Mammary epithelial cell (primary cell): ENCODE measurements at places on chromosomes 5 and 9. TPM values are rescaled to one million over a fixed set of nuclear protein-coding genes. Genes with fewer than 3 reads are reported as not detected.
A peak's percentile ranks its signal among the peaks of the same experiment; 100 is the strongest.

SOX30 gene
- polyA plus RNA-seq, result 0.02 TPM

TLX3 gene
- polyA plus RNA-seq, result not detected

DNA sequence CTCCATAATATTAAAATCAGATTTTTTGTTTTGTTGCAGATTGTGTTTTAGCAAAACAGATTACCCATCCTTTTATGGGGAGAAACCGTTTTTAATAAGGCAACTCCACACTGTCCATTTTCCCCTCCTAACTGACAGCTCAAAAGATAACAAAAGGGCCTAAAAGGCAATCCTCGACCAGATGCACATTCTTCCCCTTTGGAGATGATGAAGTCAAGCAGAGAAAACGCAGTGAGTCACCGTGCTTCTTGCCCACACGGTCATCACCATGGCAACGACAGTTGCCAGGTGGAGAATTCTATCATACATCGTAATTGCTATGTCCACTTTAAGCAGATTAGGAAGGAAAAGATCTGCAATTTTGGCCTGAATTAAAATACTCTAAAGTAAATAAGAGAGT is 96.4 kb downstream of the DIRAS2 start:
- peak; percentile 78 for DNase-seq

COL15A1 gene
- polyA plus RNA-seq, result not detected

DNA sequence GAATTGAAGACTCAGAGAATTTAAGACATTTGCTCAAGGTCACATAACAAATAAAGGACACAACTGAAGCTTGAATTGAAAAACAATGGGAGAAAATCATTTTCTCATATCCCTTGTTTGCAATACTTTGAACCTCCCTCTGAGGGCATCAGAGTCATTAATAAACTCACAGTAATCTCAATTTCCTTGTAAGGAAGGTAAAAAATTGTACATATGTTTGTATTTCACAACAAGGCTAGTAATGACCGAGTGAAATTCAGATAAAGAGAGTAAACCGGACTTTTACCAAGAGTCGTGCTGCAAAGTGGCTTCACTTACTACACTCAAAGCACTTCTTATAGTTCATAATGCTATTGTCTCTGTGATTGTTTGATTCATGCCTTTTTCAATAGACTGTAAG is 665.0 kb downstream of the NR2F1-AS1 start:
- DNase-seq, result peak; percentile 6

PCDHB4 gene
- polyA plus RNA-seq, result 0.05 TPM

SLC1A1 gene
- 0.58 TPM for polyA plus RNA-seq

- DNase-seq, result peak; percentile 69
Measured at GRCh38 chr5:59069438-59070079, 486.7 kb downstream of the RAB3C start.
